Suprapubic skin (tissue), 4 donors: ENCODE measurements at places on chromosomes 2 and 18. TPM values are rescaled to one million over a fixed set of nuclear protein-coding genes. Genes with fewer than 3 reads are reported as not detected.

DNA sequence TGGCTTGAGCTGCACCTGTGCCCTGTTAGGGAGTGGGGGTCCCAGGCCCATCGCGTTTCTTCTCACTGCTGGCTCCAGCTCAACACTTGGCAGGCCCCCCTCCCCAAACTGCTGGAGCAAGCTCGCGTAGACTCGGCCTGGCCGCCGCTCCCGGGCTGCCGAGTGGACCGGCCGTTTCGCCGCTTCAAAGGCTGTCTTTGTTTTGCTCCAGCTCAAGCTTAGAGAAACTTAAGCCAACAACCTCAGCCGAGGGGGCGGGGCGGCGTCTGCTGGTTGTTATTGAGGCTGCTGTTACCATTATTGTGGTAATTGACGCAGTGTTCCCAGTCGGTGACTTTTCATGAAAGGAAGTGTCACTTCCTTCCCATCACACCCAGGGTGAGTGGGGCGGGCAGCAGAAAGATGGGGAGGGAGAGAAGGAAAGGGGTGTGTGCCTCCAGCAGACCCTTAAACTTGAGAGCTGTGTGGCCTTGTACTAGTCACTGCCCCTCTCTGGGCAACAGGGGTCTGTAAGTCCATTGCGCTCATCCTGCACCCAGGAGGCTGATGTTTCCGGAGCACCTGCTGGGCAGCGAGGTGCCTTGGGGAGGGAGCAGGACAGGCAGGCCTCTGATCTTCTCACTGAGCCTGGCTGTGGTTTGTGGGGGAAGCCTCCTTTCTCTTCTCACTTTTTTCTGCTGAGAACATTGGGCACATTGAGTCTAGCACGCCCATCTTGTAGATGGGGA, 2.1 kb downstream of the ARID5A start:
- H3K27ac ChIP-seq = peak overlapping the region; percentile 86
- H3K4me1 ChIP-seq = peaks cover 72% of the 10 kb centered on the region
- peaks cover 4% of the 10 kb centered on the region for H3K36me3 ChIP-seq

DNA sequence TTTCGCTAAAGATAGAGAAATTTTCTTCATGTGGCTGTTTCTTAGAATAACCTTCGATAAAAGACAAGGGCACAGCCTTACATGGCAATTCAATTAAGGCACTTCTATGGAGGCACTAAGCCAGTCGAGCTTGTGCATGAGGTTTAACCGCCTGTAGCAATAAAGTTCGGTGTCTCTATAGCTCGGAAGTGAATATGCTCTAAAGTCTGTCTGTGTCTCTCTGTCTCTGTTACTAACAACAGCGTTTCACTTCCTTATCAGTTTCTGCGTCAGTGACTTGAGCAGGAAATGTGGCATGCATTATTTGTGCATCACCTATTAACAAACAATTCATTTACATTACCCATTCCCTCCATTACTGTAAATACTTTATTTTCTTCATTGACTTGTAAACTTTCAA, 365.1 kb upstream of the NETO1 start:
- no peak overlapping the region for H3K27ac ChIP-seq
- no peak overlapping the region for H3K4me3 ChIP-seq
- H3K27me3 ChIP-seq = no peaks in the 10 kb centered on the region
- no peaks in the 10 kb centered on the region for H3K4me1 ChIP-seq
- DNase-seq = no peak
- no peaks in the 10 kb centered on the region for H3K36me3 ChIP-seq

Gene FAM237A
- total RNA-seq = not detected

GRCh38 chr2:226860087-226860486, 24.2 kb downstream of the RHBDD1 start:
- no peaks in the 10 kb centered on the region for H3K27me3 ChIP-seq
- DNase-seq = no peak
- H3K4me3 ChIP-seq = no peak overlapping the region
- no peaks in the 10 kb centered on the region for H3K36me3 ChIP-seq

Gene ZNF521
- 8.5 TPM for total RNA-seq

- H3K27me3 ChIP-seq = no peaks in the 10 kb centered on the region
- no peak overlapping the region for H3K4me3 ChIP-seq
- no peak overlapping the region for H3K27ac ChIP-seq
- no peak for DNase-seq
Measured at GRCh38 chr2:235770909-235771820, 277.3 kb downstream of the AGAP1 start.

GRCh38 chr2:168611091-168611490, 155.0 kb downstream of the CERS6 start:
- no peak overlapping the region for H3K4me3 ChIP-seq
- H3K27me3 ChIP-seq = no peaks in the 10 kb centered on the region
- no peak for DNase-seq
- H3K4me1 ChIP-seq = peaks cover 3% of the 10 kb centered on the region
